Mesenteric fat pad (tissue), 1 donor: ENCODE measurements at places on chromosomes 12 and 14.

GRCh38 chr12:108647585-108648287 is 14.0 kb upstream of the SELPLG start:
- DNase-seq, result no peak

DNA sequence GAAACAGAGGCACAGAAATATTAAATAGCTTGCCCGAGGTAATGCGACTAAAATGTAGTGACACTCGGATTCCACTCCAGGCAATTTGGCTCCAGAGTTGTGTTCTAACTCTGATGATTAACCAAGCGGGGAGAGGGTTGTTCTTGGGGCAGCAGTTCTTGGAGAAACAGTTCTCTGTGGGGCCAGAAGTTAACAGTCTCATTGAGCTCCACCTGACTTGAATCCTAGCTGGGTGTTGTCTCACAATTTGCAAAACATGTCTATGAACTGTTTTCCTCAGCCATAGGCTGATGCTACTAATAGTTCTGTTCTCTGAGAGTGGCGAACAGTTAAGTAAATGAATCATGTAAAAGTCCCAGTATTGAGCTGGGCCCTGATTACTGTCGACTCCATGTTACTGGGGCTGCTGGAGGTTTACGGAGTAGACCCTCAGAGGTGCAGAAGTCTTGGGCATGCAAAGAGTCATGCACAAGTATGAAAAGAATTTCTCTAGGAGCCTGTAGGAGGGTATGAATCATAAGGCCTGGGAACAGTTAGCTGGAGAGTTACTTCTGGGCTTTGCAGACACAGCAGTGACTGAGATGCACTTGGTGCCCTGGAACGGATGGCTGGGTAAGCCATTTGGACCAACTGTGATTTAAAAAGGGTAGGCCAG is 15.4 kb upstream of the NIN start:
- no peak for DNase-seq

GRCh38 chr12:23767834-23768233 is 181.6 kb downstream of the SOX5 start:
- no peak for DNase-seq

GRCh38 chr14:76644855-76645518 is 116.3 kb upstream of the VASH1 start:
- no peak for DNase-seq

DNA sequence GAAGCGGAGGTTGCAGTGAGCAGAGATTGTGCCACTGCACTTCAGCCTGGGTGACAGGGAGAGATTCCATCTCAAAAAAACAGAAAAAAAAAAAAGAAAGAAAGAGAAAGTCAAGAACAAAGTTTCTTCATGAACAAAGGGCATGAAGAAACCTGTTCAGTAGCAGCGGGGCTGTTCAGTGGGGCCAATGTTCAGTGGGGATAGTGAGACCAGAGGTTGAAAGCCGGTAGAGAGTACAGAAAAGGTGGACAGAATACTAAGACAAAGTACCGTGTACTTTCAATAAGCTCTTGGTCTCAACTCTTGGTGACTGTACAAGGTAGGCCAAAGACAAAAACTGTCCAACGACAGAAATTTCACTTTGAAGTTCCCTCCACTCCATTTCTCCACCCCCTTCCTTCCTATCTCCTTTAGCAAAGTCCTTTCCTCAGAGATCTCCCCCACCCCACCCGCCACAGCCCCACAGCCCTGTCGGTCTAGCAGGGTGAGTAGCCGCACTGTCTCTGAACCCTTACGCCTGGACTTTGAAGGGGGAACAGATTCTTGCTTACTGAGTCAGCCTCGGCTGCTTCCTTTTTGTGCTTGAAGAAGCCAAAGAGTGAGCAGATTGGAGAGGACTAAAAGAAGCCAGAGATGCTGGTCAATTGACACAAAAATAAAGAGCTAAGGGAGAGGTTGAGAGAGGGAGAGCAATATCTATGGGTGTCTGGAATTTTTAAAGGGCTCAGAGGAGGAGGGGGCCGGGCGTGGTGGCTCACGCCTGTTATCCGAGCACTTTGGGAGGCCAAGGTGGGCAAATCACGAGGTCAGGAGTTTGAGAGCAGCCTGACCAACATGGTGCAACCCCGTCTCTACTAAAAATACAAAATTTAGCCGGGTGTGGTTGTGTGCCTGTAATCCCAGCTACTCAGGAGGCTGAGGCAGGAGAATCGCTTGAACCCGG is 44.2 kb upstream of the FOS start:
- DNase-seq, result no peak

GRCh38 chr12:113852695-113853490 is 113.2 kb downstream of the RBM19 start:
- no peak for DNase-seq

GRCh38 chr12:16564675-16565074 is 41.3 kb downstream of the LMO3 start:
- DNase-seq, result no peak

DNA sequence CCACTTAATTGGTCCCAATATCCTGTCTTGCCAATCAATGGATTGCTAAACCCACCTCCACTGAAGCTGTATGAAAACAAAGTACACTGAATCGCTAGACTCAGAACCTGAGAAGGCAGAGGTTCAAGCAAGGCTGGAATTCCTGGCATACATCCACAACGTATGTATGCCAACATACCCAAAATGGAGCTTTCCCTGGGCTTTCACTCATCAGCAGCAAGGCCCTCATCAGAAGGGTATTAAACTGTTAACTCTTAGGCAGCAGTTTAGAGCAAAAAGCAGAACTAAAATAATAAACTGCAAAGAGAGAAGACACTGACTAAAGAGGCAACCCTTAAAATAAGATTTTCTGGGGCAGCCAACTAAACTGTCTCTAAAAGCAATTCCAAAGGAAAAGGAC is 13.6 kb downstream of the MED13L start:
- no peak for DNase-seq

DNA sequence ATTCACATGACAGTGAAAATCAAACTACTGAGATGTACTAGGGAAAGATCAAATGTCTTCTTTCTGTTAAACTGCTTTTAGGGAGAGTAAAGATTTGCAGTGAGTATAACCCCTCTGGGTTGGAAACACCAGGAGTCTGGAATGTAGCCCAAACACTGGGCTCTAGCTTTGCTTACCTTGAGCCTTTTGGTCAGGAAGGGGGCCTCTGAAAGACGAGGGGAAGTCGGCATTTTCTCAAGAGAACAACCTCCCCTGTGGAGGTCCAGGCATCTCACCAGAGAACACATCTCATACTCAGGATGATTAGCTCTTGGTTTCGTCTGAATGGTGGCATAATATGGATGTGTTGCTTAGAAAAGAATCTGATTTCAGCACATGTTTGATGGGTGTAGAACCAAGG is 169.0 kb downstream of the ZFP36L1 start:
- no peak for DNase-seq

DNA sequence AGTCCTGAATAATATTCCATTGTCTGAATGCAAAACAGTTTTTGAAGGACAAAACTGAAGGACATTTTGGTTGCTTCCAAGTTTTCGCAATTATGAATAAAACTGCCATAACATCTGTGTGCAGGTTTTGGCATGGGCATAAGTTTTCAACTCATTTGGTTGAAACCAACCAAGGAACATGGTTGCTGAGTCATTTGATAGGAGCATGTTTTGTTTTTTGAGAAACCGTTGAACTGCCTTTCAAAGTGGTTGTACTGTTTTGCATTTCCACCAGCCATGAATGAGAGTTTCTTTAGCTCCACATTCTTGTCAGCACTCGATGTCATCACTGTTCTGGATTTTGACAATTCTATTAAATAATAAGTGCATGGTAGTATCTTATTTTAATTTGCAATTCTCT is 23.0 kb upstream of the GSG1 start:
- no peak for DNase-seq

DNA sequence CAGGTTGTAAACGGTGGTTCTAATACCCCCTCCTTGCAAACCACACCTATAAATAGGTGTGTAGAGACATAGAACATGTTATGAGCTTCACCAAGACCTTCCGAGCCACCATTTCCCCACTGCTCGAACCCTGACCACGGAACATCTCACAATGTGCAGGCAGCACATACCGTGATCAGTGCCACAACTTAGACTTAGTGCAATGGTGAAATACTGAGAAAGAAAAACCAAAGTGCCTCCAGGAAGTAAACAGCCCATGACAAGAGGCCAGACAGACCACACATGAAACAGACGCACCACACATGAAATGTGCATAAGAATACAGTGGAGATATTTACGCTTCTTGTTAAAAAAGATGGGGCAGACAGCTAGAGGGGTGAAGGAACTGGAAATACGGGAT is 166.9 kb upstream of the CCND2 start:
- no peak for DNase-seq

GRCh38 chr12:100661300-100661951 is 87.9 kb downstream of the GAS2L3 start:
- DNase-seq, result no peak

DNA sequence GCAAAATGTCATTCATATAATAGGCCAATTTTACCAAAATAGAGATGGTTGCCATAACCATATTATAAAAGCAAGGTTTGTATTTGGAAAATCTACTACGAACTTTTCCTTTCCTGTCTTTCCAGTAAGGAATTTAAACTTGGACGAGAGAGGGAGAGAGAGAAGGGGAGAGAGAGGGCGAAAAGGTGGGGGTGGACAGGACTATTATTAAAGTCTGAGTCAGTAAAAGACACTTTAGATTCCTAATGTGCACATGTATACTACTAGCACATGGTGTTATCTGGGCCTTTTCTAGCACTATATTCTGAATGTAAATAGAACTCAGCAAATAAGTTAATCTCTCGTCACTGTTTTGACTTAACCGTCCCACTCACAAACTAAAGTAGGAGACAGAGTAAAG is 30.4 kb upstream of the FBLN5 start:
- no peak for DNase-seq

- DNase-seq, result no peak
Measured at GRCh38 chr12:26631846-26632245, 201.1 kb downstream of the ITPR2 start.

GRCh38 chr12:119784673-119785072 is 92.4 kb downstream of the CIT start:
- no peak for DNase-seq

DNA sequence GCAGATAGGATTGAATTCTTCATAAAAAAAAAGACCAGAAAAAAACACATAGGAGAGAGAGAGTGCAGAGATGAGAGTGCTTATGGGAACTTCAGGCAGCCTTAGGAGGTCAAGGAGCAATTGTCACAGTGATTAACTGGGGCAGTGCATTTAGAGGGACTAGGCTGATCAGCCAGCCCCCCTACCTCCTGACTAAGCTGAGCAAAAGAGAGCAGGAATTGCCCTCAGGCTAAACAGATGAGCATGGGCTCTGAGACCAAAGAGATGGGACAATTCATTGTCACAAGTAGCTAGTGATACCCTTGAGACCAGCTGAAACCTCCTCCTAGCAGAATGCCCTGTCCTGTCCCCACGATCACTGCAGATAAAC is 124.0 kb downstream of the BTG1 start:
- DNase-seq, result no peak

- DNase-seq, result no peak
Measured at GRCh38 chr14:94171208-94171607, 2.9 kb upstream of the PPP4R4 start.

DNA sequence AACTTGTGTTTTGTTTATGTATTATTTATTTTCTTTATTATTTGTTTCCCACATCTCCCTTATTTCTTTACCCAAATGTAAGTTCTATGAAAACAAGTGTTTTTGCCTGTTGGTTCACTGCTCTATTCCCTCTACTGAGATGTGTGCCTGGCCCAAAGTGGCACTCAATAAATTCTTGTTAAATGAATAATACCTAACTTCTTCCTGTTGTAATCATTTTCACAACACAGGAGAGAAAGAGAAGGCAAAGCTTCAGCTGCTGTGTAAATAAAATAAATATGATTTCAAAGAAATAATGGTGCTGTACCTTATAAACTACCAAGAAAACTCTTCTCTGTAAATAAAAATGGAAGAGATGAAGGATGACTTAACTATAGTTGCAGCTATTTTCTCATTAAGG is 116.2 kb downstream of the TRHDE start:
- DNase-seq, result no peak

- DNase-seq, result no peak
Measured at GRCh38 chr12:1885599-1886245, 32.7 kb downstream of the CACNA2D4 start.

DNA sequence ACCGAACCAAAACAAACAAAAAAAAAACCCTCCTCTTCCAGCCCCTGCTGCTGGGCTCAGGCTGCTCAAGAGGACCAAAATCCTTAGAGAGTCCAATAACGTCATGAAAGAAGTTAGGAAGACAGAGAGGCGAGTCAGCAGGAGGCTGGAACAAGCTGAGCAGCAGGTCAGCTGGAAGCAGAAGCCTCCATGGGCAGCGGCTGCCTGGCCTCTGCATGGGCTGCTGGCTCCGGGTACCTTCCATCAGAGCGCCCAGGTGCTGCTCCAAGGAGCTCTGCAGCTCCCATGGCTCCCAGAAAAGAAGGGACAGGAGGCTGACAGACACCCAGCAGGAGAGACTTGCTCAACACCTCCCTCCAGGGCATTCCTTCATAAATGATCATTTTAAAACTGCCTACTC is 3.2 kb upstream of the KRT2 start:
- DNase-seq, result peak; percentile 37

DNA sequence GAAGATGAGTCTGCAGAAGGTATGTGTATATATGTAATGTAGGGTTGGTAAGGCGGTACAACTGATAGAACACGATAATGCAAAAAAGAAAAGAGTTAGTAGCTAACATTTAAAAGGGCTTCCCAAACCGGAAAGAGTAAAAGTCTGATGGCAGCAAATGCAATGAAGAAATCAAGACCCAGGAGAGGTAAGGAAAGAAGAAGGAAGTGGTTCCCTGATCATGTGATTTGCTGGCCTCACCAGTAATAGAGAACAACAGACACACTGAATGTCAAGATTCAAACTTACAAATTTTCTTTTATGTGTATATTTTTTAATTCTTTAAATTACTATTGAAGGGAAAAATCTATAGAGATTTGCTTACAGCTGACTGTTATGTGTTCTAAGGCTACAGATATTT is 18.4 kb downstream of the ZFC3H1 start:
- DNase-seq, result no peak

DNA sequence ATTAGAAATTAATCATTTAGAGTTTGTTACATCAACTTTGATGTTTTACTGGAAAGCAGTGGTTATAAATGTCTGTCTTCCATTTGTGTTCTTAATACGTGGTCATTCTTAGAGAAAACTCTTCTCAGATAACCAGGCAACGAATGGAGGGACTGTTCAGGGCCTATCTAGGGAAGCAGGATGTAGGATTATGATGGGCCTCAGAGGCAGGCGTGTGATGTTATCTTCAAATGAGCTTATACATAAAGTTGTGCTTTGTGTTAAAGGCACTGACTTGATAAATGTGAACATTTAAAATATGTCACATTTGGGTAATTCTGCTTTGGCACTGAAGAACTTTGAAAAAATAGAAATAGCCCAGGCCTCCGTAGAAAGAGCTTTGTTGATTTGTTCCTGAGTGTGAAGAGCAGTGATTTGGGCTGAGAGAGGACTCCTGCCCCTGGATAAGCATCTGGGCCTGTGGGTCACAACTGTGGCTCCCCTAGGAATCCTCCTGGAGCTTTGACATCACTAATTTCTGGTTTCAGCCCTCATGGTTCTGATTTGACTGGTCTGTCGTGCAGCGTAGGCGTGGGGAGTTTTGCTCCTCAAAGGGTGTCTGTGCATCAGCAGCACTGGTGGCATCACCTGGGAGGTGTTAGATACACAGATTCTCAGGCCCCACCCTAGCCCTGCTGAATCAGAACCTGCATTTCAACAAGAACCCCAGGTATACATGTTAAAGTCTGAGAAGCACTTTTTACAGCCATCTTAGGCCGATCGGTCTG is 55.4 kb downstream of the SAMD4A start:
- DNase-seq, result no peak
